ENCODE measurements at places on chromosomes 3 and 15.
A peak's percentile ranks its signal among the peaks of the same experiment; 100 is the strongest.

- peak; percentile 16 for DNase-seq
Measured at GRCh38 chr15:82177291-82178010, 85.1 kb downstream of the EFL1 start.

GRCh38 chr15:90493647-90494046 lies 36.1 kb upstream of the CRTC3 start:
- no peak for DNase-seq

DNA sequence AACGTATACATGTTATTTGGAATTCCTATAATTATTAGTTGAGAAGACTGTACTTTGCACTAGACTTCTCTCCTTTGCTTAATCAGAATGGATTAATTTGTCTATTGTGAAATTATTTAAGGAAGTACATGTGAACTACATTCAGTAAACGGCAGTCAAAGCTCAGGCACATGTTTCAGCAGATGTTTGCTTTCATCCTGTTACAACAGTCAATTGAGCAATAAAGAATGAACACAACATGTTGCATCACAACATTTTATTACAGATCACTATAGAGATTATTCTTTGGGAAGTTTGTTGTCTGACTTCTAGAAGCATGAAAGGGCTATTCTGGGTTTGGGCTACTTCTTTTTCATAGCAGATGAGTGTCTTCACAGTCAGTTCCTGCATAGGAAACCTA lies 39.2 kb downstream of the RAB27A start:
- DNase-seq, result peak; percentile 8

DNA sequence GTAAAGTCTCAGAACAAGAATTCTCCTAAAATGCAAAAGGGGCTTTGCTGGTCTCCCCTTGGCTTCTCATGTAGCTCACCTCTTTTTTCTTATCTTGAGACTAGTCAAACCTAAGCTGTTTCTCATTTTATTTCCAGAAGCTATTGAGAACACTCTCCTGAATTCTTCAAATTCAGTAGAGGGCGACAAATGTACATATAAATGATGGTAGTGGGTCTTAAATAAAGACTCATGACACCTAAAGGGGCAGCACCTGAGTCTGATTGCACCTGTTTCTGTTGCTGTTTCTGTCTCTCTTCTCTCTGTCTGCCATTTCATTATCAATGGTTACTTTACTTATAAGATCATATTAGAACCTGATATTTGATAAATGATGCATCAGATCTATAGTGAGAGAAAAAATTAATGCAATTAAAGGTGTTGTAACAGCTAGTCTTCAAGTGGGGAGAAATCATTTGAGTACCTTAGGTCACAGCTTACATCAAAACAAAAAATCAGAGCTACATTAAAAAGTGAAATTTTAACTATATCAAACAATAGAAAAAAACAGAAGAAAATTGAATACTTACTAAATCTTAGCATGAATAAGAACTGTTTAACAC lies 7.0 kb downstream of the ADIPOQ start:
- peak; percentile 71 for DNase-seq

DNA sequence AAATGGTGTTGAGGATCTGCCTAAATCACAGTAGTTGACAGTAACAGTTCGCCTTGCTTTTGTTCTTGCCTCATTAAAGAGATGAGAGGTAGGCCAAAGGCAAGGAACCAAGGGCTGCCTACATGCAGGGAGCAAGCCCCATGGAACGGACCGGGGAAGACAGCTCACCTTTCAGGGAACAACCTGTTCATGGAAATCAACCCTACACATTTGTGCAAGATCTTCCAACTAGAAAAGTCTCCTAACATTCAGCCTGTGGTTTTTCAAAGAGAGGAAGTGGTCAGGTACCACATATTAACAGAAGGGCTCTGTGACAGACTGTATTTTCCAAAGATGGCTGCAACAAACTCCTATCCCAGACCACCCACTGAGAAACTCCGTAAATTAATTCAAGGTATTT lies 1031.8 kb upstream of the NR2F2 start:
- no peak for DNase-seq

DNA sequence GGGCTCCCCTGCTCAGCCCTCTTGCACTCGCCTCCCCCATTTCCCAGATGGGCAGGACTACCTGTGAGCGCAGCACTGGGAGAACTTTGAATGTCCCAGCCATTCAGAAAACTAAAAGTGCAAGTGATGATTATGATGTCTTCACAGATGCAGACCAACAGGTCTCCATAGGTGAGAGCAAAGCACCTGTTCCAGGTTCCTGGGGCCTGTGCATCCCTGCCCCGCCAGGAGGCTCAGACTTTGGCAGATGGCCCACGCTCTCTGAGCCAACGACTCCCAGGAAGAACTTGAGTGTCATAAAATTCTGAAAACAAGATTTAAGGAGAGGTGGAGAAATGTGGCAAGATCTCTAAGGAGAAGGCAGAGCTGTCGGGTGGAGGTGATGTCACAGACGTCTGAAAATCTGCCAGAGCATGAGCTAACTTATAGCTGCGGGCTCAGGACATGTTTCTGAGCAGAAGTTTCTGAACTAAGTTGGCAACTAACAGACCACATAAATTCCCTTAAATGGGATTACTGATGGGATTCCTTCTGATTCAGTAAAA lies 110.8 kb upstream of the IGF1R start:
- no peak for DNase-seq

DNA sequence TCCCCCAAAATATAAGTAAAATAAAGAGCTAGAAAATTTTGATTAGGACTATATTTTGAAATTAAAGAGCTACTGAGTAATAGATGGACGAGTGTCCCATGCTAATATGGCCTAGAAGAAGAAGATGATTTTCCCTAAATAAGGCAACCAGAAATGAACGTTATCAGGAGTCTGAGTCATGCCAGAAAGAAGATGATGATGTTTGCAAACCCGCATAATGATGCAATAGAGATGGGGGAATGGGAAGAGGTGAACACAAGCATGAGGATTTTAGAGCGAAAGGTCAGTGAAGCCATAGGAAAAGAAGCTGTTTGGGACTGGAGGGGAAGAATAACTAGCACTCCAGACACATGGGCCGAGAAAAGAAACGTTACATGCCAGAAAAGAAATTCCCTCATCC lies 71.7 kb downstream of the FGF12 start:
- DNase-seq, result no peak

- DNase-seq, result peak; percentile 73
Measured at GRCh38 chr3:23877329-23877980, 39.3 kb downstream of the NKIRAS1 start.

DNA sequence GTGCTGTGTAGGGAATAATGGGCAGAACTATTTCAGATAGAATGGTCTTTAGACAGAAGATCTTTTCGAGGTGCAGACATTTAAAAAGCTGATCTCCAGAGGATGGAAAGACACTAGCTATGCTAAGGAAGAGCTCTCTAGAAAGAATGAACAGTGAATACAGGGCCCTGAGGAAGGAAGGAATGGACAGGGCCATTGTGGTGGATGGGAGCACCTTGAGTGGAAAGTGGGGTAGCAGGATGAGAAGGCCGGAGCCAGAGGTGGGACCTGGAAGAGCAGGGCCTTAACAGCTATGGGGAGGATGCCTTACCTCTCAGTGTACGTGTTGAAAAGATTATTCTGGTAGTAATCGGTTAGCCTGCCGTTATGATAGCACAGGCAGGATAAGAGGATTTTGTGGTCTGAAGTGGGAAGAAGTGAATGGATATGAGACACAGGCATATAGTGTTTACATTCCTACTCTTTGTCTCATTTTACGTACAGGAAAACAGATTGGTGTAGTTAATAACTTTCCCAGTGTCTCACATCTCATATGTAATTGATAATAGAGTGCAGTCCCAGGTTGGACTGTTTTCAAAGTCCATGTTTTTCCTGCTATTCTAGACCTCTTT lies 172.4 kb downstream of the KLHL25 start:
- no peak for DNase-seq

GRCh38 chr3:156770699-156771414 lies 55.3 kb upstream of the LEKR1 start:
- peak; percentile 60 for DNase-seq

- DNase-seq, result no peak
Measured at GRCh38 chr15:78762985-78763795, 48.1 kb downstream of the ADAMTS7 start.

- DNase-seq, result no peak
Measured at GRCh38 chr3:192449036-192449435, 278.3 kb downstream of the FGF12 start.

DNA sequence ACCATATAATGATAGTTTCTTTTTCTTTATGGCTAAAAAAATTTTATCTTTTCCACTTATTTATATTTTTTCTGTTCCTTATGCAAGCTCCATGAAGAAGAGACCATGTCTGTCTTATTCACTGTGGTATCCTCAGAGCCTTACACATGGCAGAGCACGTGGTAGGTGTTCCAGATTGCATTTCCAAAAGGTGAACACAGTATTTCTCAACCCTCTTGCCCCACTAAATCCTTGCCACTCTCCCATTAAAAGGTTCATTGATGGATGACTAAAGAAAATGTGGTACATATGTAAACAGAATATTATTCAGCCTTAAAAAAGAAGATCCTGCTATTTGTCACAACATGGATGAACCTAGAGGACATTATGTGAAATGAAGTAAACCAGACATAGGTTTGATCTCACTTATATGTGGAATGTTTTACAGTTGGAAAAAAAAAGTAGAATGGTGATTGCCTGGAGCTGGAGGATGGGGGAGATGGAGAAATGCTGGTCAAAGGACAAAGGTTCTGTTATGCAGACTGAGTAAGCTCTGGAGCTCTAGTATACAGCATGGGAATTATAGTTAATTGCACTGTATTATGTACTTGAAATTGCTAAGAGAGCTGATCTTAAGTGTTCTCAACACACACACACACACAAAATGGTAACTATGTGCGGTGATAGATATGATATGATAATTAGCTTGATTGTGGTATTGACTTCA lies 266.7 kb downstream of the CNTN3 start:
- no peak for DNase-seq

DNA sequence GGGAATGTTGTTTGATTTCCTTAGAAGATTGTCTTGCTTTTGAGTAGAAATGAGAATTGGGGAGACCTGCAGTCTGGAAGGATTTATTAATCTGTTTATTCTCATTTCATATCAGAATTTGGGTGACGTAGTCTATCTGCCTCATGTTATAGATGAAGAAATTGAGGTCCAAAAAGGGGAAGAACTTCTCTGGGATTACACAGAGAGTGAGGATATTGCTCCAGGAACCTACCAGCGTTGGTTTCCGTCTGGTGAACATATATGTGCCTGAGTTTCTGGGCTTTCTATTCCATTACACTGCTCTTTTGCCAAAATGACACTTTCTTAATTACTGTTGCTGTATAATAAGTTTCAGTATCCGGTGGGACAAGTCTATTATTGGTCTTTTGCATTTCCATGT lies 51.8 kb downstream of the CTDSPL start:
- no peak for DNase-seq

GRCh38 chr15:66765478-66766281 lies 63.6 kb downstream of the SMAD6 start:
- peak; percentile 98 for DNase-seq

DNA sequence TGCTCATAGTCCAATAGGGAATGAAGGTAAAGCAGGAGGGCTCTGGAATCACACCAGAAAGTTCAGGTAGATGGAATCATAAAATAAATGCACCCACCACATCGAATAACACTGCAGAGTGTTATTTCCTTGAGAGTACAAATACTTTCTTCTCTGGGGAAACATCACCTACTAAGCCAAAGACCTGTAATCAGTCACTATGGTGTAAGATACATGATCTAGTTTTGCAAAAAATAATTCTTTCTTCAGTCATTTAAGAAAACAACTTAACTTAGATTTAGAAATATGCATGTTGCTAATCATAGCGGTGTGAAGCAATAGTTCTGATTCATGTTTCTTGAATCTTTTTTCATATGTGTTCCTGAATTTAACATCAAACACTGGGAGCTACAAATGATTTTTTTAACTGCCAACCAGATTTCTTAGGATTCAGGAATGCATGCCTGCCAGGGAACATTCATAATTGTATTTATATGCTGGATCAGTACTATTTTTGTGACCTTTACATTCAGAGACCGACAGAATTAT lies 40.2 kb upstream of the MEIS2 start:
- no peak for DNase-seq

- DNase-seq, result no peak
Measured at GRCh38 chr3:189718215-189718614, 87.0 kb downstream of the TP63 start.

- DNase-seq, result no peak
Measured at GRCh38 chr3:153330901-153331300, 168.9 kb downstream of the RAP2B start.

DNA sequence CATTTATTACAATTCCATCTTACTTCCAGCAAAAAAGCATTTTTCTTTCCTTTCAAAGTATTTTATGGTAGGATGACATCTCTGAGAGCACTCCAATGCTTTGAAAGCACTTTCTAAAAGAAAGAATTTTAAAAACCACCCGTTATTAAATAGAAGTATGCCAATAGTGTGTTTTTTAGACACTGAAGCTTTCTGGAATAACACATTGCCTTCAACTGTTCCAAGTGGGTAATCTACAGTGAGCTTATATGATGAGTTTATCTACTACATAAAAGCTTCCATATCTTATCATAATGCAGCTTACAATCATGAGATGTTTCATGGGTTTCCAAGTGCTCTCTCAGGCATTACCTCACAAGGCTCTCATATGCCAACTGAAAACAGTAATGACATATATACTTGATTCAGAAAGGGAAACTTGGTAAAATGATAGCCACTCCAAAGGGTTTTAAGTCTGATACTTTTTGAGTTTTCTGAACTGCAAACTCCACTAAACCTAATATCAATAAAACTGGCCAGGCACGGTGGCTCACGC lies 14.1 kb downstream of the CMTM6 start:
- DNase-seq, result no peak

DNA sequence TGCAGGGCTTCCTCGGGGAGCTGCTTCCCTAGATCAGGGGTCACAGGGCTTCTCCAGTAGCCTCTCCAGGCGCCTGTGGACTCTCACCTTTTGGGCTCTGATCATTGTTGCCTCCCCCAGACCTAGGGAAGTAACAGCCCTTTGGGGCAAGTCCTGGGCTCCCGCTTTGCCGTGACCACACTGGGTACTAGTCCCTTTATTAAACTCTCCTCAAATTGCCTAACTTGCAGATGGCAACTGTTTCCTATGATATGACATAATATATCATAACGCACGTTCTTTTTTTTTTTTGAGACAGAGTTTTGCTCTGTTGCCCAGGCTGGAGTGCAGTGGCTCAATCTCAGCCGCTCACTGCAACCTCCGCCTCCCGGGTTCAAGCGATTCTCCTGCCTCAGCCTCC lies 17.9 kb upstream of the NRROS start:
- no peak for DNase-seq

- DNase-seq, result peak; percentile 32
Measured at GRCh38 chr15:70605606-70606410, 157.6 kb downstream of the UACA start.
